Skin of body (tissue), 3 donors: ENCODE measurements at places on chromosomes 3 and 15. TPM values are rescaled to one million over a fixed set of nuclear protein-coding genes. Genes with fewer than 3 reads are reported as not detected.

Gene PLS1
- 1.4 TPM for total RNA-seq

GRCh38 chr3:114218578-114219185 lies 18.7 kb downstream of the ZNF80 start:
- DNase-seq: no peak

DNA sequence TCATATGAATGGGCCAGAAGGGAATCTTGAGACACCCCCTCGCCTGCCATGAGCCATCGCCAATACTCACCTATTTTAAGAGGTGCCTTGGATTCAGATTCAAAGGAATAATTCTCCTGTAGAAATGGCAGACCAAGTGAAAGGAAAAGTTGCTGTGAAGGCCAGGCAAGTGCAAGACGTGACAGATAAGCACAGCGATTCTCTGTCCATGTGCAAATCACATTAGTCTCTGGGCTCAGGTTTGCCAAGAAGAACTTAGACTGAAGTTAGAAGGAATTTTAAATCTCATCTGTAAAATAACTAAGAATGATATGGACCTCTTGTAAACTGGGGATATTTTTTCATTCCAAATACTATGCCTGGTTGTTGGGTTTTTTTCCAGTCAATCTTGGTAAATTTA lies 173.6 kb downstream of the UACA start:
- no peak for DNase-seq

DNA sequence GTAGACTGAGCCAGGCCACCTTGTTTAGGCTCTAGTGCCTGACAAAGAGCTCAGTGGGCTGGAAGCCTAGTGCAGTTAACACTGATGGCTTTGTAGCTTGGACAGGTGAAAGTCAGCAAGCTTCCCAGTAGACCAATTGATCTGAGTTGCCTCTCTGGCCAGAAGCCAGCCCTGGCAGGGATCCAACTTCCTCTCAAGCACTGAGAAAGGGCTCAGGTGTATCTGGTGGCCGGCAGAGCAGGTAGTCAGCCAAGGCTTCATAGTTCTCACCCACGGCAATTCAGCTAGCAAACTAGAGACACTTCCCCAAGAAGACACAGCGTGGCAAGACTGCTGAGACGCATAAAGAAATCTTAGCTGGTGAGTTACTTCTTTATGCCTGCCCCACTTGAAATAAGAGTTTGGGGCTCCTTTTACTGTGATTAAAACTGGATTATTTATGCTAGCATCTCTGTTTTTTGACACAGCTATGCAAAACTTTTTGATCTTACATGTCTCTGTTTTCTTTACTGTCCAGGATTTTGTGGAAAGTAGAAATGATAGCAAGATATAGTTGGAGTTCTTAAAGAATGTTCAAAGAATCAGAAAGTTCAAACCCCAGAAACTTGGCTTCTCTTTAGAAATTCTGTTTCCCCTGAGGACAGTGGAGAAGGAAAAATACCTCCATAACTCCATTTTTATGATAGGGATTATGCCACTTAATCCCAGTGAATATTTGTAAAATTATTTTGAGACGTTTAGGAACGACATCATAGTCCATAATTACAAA lies 8.4 kb upstream of the CA12 start:
- no peak for DNase-seq

- DNase-seq: no peak
These were observed 53.0 kb upstream of the HACD2 start for GRCh38 chr3:123637841-123638240.

DNA sequence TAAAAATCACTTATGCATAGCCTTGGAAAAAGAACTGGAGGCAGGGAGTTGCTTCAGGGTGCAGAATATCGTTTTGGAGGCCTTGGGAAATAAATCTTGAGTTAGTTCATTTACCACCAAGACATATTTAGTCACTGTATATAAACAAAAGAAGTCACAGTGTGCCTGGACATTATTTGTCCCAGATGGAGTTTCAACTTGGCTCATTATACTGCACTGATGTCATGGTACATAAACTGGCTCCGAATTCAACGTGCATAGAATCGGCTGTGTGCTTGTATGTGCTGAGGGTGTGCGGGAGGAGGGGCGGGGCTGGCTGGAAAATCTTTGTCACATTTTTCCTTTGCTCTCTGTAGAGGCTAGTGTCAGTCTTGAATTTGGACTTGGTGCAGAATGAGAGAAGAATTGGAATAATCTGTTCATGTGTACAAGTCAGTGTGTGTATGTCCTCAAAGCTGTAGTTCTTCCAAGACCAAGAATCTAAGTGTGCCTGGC lies 86.6 kb downstream of the FNDC3B start:
- DNase-seq: peak; percentile 99

DNA sequence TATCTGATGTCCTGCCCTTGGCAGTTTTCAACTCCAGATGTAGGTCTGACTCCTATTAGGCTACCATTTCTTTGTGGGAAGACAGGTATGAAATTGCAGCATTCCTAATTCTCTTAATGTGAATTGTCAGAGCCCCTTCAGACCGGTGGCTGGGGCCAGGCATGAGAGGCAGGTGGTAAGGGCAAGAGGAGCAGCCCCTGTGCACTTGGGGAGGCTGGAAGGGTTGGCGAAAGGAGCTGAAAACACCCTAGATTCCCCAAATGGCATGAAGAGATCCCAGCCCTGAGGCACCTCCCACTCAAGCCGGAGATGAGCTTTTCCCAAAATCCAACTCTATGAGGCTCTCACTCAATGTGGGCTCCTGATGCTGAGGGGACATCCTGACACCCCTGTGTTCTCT lies 453.2 kb downstream of the NR2F2 start:
- no peak for DNase-seq

DNA sequence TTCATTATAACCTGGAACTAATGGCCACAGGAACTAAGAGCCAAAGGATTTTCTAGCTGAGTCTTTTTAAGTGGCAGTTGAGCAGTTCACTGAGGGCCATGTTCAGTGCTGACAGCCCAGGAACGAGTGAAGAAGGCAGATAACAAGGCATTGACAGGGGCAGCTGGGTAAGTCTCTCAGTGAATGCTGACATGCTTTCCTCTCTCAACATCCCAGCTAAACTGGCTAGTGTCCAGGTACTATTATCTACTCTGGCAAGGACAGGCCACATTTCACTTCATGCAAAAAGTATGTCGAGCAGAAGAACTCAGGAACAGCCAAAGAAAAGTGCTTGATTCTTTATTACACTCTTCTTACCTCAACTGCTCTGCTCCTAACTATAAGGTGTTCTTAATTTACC lies 515.9 kb downstream of the NLGN1 start:
- DNase-seq: no peak
